Breast epithelium (tissue), 4 donors: ENCODE measurements at places on chromosomes 3 and 15.

DNA sequence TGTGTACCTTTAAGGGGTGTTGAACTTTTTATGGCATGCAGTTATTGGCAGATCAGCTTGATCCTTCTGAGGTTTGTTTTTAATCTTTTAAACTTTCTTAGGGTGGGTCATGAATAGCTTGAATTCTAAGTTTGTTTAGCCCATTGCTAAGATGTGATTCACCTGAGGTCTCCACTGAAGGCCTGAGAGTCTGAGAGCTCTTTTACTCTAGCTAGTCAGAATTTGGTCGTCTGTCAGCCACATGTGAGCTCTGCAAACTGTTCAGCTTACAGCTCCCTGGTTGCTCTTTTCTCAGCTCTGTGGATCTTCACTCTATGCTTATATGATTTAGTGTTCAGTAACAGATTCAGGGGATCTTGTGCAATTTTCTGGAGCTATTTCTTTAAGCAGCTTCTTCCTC lies 161.3 kb downstream of the ABHD5 start:
- DNase-seq, result no peak

GRCh38 chr3:46399557-46399956 lies 7.3 kb downstream of the CCR5AS start:
- no peak for DNase-seq

DNA sequence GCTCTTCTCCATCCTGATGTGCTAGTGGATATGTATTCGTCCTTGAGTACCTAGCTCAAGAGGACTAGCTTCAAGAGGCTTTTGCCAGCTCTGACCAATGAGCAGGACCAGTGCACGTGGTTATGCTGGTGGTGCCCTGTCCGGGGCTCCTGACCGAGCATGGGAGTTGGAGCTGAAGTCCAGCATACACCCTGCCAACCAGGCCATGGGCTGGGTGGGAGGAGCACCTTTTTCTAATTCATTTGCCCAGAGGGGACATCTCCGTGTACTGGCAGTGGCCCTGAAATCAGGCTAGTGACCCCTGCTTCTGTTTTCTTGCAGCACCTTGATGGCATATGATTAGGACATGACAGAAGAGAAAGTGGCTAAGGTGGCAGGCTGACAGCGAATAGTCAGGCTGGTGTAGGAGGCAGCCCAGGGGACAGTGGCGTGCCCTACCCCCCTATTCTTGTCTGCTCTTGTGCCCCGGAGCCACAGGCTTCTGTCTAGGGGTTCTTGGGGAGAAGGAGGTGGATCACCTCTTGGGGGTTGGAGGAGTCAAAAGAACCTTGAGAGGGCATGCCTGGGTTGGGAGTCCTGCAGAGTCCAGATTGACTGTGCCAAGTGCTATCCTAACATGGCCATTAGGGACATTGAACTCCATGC lies 16.5 kb downstream of the PODXL2 start:
- DNase-seq, result no peak

DNA sequence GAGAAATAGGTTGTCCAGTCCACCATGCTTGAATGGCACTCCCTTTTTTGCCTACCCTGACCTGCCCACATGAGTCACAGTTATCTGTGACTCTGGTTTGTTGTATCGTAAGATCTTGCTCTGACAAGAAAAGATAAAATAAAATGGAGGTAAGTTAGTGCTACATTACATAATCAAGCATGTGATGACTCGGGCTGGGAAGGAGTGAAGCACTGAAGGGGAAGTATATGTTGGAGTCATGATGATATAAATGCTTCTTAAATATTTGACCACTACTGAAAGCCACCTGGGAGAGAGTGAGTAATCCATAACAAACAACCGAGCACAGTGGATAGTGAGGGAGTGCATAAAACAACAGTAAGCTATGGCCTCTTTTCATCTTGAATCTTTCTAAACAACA lies 124.4 kb downstream of the SHOX2 start:
- DNase-seq, result no peak

DNA sequence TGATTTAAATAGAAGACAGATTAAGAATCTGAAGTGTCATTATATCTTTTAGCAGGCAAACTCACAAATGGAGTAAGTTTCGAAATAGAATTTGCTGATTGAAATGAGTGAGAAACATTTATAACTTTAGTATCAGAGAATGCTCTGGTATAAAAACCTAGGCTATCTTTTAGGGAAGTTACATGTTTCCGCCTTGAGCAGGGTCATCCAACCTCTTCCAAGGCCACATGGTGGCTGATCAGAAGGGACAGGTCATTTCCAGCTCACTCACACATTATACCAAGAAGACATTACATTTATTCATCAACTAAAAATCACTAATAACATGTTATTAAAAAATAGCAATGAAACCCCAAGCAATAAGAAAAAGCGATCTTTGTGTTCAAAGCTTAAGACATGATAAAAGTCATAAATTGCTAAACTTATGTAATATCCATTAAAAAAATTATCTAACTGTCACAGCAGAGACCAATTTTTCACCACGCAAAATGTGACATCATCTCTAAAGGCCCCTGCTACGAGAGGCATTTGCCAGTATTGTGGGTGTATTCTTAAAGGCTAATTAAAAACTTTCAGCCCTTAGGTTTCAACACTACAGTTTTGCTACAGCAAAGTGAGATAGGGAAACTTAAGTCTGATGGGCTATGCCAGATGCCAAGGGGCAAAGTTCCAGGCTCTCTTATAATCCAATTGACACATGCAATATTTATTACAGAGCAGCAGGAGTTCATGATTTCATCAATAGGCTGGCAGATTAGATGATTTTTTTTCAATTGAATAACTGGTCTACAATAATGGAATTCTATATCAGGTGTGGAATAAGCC lies 240.4 kb upstream of the TBL1XR1 start:
- DNase-seq, result no peak
